ENCODE measurements at places on chromosomes 12 and 14.
A peak's percentile ranks its signal among the peaks of the same experiment; 100 is the strongest.

DNA sequence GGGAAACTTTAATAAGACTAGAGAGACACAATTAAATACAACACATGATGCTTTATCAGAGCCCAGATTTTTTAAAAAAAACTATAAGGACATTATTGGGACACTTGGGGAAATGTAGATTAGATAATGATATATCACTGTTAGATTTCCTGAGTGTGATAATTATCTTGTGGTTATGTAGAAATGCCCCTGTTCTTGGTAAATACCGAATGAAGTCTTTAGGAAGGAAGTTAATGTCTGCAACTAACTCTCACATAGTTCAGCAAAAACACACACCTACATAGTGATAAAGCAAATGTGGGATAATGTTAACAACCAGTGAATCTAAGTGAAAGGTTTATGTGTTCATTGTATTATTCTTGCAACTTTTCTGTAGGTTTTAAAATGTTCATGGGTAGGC is 14.6 kb upstream of the CACNB3 start:
- no peak for DNase-seq

- no peak for DNase-seq
Measured at GRCh38 chr12:132170637-132171292, 26.5 kb downstream of the NOC4L start.

- no peak for DNase-seq
Measured at GRCh38 chr12:47838286-47838931, 18.7 kb upstream of the HDAC7 start.

- DNase-seq = no peak
Measured at GRCh38 chr12:67720351-67720856, 71.9 kb downstream of the DYRK2 start.

GRCh38 chr12:128534906-128535305 is 267.9 kb downstream of the TMEM132C start:
- no peak for DNase-seq

DNA sequence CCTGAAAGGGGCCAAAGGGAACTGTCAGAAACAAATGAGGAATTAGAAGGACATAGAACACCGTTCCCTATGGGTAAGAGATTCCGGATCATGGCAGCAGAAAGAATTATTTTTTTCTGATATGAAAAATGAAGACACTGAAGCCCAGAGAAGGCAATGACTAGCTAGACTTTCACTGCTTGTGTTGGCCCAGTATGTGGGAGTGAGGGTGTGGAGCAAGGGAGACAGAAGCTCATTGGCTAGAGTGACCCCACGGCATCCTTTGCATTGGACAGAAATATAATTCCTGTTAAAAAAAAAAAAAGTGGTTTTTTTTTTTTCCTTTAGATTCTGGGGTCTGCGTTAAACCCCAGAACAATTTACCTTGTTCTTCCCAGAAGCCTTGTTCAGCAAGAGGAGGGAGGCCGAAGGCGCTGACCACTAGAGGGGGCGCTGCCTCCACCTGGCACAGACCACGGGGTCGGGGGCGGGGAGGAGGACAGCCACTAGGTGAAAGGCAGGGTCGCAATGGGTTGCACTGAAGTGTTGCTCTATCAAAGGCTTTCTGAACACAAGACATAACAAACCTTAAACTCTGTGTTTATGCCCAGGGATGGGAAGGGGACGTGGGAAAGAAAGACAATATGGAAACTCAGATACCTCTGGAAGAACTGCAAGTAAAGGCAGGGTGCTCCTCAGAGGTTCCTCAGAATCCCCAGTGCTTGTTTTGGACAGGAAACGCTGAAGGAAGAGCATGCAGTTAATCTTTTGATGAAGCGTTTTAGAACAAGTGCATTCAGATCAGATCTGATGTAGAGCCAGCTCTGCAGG is 156.8 kb downstream of the KCNA5 start:
- no peak for DNase-seq

GRCh38 chr12:104603545-104603973 is 146.8 kb downstream of the CHST11 start:
- no peak for DNase-seq

GRCh38 chr14:51507511-51507905 is 144.2 kb upstream of the FRMD6 start:
- no peak for DNase-seq

DNA sequence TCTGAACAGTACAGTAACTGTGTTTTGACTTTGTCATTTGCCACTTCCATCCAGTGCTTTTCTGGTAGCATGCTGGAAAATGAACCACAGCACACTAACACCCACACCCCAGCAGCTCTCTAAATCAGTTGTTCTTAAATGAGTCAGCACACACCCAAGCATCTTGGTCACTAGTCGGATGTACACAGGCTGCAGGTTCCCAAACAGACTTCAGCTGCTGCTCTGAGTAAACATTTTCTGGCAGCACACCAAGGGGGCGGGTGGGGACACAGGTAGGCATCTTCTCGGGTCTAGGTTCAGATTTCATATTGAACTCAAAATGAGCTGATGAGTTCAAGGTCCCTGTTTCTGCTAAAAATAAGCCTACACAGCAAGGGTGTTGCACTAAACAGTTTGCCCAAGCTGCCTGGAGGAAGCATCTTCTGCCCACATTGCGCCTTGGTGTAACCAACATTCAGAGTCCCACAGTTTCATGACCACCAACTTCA is 39.8 kb downstream of the IFNG start:
- peak; percentile 4 for DNase-seq

GRCh38 chr12:86015026-86015425 is 140.9 kb downstream of the NTS start:
- no peak for DNase-seq

GRCh38 chr12:57603324-57603723 is 1.3 kb upstream of the DTX3 start:
- no peak for DNase-seq

GRCh38 chr14:70555890-70556289 is 21.1 kb upstream of the ADAM20 start:
- DNase-seq = no peak

- no peak for DNase-seq
Measured at GRCh38 chr14:48805315-48805714, 780.9 kb downstream of the RPS29 start.

- DNase-seq = no peak
Measured at GRCh38 chr14:52125885-52126284, 57.0 kb upstream of the NID2 start.

DNA sequence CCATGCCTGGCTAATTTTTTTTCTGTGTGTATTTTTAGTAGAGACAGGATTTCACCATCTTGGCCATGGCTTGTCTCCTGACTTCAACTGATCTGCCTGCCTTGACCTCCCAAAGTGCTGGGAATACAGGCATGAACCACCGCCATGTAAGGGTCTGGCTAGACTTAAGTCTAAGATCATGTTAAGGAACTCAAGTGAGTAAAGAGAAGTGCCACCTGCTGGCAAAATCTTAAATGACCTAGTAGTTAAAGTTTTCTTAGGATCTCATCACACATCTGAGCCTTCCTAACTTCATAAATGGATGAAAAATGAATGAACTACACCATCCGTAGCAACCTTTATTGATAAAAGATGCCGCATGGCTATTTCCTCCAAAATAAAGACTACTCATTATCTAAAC is 1.7 kb upstream of the C12orf56 start:
- DNase-seq = no peak

- DNase-seq = no peak
Measured at GRCh38 chr12:45938566-45938965, 51.8 kb downstream of the SCAF11 start.

GRCh38 chr14:39991041-39991440 is 558.8 kb upstream of the FBXO33 start:
- no peak for DNase-seq

- no peak for DNase-seq
Measured at GRCh38 chr14:72172597-72172996, 240.4 kb downstream of the RGS6 start.

DNA sequence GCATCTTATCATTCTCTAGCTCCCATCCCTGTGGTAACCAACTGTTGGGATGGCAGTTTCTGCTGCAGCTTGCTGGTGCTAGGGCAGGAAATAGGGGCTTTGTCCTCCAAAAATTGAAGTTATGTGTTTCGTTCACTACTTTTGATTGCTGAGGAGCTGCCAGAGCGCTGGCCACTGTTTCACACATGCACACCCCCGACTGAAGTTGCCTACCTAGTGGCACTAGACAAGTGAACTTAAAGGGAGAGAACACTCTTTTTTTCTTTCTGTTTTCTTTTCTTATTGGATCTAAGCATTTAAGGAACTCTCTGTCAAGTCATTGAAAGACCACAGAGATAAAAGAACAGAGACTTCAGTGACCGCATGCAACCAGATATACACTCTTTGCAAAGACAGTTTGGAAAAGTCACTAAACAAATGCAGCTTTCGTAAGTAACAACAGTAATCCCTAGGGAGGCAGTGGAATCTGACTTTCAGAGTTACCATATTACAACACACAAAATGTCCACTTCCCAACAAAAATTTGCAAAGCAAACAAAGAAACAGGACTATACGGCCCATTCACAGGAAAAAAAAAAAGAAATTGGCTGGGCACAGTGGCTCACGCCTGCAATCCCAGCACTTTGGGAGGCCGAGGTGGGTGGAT is 12.0 kb downstream of the TFCP2 start:
- DNase-seq = no peak

DNA sequence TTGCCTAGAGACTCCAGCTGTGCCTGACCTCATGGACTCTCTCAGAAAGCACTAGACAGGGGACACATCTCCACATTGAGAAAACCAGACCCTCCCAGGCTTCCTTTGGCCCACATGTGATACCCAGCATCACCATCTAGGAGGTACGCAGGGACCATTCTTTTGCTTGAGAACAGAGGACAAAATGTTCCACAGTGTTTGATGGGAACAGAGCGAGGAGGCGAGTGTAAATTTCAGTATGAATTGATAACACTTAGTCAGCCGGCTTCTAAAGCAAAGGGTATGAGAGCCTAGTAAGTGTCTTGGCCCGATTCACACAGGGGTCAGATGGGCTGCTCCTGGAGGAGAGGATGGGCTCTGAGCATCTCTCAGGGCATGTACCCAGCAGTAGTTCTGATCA is 1052.4 kb downstream of the BCL11B start:
- DNase-seq = no peak

- no peak for DNase-seq
Measured at GRCh38 chr12:120849765-120850164, 54.4 kb downstream of the SPPL3 start.

- no peak for DNase-seq
Measured at GRCh38 chr14:49173765-49174373, 412.3 kb downstream of the RPS29 start.

GRCh38 chr12:116053479-116054200 is 223.9 kb downstream of the MED13L start:
- no peak for DNase-seq

GRCh38 chr14:38808734-38809455 is 294.1 kb downstream of the SEC23A start:
- DNase-seq = no peak

GRCh38 chr12:45726603-45727300 is 2.8 kb upstream of the ARID2 start:
- DNase-seq = peak; percentile 5

GRCh38 chr14:87888136-87888999 is 104.6 kb downstream of the GALC start:
- no peak for DNase-seq

GRCh38 chr14:23938823-23939222 is 14.7 kb upstream of the DHRS4 start:
- DNase-seq = no peak

DNA sequence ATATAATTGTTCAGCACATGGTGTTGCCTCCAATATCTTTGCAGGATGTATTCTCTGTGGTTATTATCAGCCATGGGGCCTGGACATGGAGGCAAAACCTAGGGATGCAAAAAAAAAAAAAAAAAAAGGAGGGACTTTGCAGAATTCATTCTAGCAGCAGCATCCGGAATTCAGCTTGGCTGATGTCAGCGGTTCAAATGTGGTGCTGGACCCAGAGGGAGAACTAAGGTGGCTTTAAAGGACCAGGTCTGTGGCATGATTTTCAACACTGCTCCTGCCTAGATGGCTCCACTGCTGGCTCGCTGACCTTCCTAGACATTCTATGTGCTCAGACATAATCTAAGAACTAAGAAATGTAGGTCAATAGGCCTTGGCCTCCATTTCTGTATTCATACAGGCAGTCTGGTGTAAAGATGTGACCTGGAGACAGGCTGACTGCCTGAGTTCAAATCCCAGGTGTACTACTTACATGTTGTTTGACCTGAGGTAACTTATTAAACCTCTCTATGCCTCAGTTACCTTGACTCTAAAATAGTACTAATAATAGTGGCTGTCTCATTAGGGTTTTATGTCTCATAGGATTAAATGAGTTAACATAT is 108.6 kb downstream of the PPM1A start:
- DNase-seq = no peak

GRCh38 chr14:86915406-86915805 is 1077.6 kb downstream of the GALC start:
- DNase-seq = no peak

DNA sequence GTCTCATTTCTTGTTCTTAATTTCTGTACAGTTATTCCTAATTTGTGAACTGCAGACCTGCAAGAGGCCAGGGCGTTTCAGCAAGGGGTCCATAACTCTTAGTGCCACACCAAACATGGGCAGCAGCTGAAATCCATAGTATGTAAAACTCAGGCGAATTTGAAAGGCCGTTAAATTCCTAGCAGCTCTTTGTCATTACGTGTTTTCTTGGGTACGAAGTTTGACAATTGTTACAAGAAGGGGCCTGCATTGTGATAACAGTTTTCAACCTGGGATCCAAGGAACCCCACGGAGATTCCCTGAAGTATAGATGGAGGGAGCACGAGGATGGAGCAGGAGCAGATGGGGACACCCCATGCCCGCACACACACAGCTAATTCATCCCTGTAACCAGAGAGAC is 288.0 kb downstream of the ZFP36L1 start:
- no peak for DNase-seq

GRCh38 chr14:56088941-56089340 is 29.3 kb upstream of the PELI2 start:
- DNase-seq = no peak

DNA sequence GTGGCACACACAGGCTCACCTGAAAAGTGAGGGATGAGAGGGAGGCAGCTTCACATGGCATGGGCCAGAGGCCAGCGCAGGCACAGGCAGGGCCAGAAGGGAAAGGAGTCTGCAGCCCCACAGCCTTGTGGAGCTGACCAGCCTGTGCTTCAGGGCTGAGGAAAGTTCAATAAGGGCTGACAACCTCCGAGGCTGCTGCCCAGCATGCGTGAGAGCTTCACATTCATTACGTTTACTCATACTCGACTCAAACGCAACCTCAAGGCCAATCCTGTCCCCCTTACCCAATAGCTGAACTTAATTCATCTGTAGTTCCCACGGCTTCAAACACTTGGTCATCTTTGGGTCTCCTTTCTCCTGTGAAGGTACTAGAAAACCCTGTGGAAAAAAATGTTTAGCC is 4.8 kb downstream of the MMAB start:
- DNase-seq = no peak

DNA sequence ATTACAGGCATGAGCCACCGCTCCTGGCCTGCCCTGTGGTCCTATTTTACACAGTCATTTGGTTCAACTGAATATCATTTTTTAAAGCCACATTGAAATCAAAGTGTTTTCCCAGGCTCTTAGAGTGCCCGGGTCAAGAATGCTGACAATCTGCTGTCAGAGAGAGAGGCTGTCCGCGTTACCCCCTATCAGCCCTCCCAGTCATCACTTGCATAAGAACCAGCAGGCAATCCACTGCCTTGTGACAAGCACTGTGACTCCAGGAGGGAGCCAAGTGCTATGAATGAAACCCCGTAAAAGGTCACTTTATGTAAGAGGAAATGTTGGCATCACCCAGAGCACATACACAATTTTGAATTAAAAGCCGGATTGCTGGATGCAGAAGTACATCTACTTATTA is 13.5 kb downstream of the PHLDA1 start:
- no peak for DNase-seq

GRCh38 chr14:74852922-74853530 is 22.9 kb downstream of the PROX2 start:
- DNase-seq = no peak

- DNase-seq = no peak
Measured at GRCh38 chr12:53483979-53484377, 15.3 kb downstream of the MAP3K12 start.

All from activated T-helper 1 cell treated with anti-CD3 and anti-CD28 coated beads, Interleukin-2, amount 50 U/mL, for 16 hours (primary cell).